ENCODE measurements at places on chromosomes 2 and 18.

- DNase-seq, result peak; percentile 2
Measured at GRCh38 chr2:240619506-240620148, 5.7 kb upstream of the GPR35 start.

DNA sequence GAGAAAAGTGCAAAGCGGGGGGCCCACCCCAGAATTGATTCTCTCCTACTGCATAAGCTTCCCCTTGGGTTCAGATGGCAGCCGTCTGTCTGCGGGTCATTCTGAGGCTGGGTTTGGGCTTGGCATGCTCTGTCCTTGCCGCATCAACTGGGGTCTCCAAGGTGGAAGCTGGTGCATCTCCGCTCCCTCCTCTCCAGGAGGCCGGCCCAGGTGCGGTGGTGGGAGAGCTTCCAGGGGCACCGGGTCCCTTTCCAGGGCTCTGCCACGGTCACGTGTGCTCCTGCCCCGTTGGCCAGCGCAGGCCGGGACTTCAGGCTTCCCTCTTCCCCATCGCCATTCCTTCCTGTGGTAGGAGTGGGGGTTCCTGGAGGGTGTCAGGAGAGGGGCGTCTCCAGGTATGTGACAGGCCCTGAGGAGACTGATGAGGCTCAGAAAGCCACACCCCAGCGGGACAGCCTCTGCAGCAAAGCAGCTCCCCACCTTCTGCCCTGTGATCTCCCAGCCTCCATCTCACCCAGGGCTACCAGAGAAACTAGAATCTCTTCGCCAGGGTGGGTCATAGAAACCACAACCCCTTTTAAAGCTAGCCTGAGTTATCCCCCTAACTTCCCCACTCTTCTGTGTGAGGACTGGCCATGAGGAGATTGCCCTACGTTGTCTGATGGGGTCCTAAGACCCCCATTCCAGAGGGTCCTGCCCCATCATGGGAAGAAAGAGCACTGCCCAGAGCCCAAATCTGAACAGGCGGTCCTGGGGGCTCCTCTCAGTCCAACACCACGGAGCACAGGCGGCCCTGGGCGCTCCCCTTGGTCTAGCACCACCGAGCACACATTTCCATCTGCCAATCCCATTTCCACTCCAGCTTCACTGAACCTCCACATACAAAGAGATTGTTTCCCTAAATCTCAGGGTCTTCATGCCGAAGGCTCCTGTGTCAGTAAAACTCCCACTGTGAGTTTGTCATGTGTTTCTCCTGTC, 76.6 kb downstream of the SLC66A2 start:
- no peak for DNase-seq

DNA sequence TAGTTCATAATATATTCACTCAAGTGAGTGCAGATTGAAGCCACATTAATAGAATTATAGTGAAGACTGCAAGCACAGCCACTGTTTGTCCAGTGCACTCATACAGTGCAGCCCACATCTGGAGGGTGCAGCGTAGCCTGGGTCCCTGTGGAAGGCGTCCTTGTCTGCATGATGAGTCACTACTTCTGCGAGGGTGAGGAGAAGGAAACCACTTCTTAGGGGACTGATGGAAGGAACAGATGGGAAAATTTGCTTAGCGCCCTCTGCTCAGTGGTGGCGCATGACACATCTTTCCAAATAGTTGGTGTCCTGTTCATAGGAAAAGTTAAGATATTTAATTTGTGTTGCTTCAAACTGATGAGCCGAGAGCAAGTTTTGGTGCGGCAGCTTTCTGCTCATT, 330.4 kb upstream of the SMIM21 start:
- no peak for DNase-seq

DNA sequence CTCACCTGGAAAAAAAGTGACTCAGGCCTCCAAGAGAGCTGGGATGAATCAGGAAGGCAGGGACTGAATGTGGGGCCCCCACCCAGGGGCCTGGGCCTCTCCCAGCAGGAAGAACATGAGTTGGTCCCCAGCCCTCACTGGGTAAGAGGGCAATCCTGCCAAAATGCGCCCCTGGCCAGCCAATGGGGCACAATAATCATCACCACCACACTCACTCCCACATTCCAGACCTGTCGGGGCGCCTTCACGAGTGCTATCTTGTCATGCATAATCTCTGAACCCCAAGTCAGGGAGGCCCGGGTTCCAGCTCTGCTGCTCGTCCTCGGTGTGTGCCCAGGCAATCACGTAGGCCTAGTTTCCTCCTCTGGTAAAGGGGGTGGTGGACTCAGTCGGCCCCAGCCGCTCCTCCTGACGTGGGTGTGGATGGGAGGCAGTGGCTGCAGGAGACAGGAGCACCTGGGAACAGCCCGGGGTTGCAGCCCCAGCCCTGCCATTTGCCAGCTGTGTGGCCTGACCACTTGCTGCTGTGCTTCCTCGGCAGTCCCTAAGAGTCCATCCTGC, 115.1 kb downstream of the CYP26B1 start:
- DNase-seq, result no peak

- DNase-seq, result no peak
Measured at GRCh38 chr2:71531522-71532047, 78.2 kb downstream of the DYSF start.

DNA sequence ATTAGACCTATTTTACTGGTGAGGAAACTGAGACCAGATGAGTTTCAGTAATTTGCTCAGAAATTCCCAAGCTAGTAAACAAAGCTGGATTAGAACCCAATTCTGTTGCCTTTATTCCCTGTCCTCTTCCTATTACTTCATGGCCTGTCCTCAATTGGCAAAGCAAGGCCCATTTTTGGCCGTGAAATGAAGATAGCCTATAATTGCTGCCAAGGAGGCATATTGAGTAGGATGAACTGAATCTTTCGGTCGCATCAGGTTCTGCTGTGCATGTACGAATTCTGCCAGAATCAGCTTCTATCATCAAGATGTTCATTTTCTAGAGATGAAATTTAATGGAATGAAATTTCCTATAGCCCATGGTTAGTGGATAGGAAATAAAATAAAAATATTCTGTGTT, 1485.2 kb upstream of the PIK3C3 start:
- DNase-seq, result no peak

DNA sequence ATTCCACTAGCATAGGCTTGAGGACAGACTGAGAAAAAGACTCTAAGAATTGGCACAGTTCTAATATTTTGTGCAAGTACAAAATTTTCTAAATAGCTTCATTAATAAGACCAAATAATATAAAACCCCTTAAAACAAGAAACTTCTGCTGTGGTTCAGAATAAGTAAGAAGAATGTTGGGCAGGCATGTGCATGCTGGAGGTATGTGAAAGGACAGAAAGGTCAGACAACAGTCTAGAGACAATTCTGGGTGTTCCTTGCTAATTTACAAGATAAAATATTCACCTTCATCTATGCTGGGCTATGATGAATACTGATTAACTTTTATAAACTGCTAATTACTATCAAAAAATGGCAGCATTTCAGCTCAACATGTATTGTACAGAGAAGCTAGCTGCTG, 14.9 kb downstream of the CEBPZOS start:
- no peak for DNase-seq

DNA sequence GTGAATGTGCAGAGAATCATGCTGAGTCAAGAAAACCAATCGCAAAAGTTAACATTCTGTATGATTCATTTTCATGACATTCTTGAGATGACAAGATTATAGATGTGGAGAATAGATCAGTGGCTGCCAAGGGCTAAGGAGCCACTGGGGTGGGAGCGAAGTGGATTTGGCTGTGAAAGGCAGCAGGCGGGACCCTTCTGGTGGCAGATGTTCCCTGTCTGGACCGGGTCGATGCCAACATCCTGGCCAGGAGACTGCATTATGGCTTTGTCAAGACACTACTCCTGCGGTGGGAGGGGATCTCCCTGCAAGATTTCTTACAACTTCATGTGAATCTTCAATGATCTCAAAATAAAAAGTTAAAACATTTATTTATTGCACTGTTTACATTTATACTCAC, 427.9 kb downstream of the GALR1 start:
- DNase-seq, result no peak

DNA sequence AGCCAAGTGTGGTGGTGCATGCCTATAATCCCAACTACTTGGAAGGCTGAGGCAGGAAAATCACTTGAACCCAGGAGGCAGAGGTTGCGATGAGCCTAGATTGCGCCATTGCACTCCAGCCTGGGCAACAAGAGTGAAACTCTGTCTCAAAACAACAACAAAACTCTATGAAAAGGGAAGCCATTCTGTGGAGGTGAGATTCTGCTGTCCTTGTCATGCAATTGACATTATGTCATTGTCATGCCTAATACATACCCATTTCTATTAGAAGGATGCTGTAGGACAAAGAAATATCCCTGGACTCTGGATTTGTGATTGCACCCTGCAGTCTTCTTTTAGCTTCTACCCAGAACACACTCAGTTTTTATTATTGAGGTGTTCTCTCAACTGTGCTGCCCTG, 8.6 kb downstream of the RASGRP3 start:
- no peak for DNase-seq

GRCh38 chr2:228023619-228024018, 152.2 kb downstream of the DAW1 start:
- DNase-seq, result no peak

DNA sequence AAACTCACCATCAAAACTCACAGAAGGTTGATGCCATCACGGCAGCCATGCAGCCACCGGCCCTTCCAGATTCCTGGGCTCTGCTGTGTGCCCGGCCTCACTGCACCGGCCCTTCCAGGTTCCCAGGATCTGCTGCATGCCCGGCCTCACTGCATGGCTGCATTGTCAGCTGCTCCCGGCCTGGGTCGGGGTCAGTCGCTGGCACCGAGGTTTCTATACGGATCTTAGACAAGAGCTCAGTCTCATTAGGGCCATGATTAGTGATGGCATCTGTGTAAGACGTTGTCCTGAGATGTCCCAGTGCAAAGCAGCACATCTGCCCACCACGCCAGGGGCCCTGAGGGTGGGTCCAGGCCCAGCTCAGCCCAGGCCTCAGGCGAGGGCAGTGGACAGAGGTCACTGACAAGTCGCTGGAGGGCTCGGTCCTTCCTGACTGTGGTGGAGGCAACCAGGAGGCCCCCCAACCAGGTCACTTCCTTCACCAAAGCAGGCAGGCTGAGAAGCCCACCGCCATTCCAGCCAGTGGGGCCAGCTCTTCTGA, 29.4 kb downstream of the TMEM18 start:
- DNase-seq, result no peak

DNA sequence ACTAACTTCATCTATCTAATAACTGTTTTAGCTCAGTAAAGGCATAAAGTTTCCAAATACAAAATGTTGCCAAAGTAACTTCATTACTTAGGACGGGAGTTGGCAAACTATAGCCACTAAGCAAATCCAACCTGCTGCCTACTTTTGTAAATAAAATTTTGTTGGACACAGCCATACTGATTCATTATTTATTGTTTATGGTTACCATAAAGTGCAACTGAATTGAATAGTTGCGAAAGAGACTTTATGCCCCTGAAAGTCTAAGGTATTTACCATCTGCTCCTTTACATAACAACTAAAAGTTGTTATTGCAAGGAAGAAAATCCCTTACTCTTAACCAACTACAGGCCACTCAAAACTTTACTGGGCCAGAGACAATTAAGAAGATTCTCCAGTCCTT, 256.7 kb upstream of the RBBP8 start:
- DNase-seq, result no peak

DNA sequence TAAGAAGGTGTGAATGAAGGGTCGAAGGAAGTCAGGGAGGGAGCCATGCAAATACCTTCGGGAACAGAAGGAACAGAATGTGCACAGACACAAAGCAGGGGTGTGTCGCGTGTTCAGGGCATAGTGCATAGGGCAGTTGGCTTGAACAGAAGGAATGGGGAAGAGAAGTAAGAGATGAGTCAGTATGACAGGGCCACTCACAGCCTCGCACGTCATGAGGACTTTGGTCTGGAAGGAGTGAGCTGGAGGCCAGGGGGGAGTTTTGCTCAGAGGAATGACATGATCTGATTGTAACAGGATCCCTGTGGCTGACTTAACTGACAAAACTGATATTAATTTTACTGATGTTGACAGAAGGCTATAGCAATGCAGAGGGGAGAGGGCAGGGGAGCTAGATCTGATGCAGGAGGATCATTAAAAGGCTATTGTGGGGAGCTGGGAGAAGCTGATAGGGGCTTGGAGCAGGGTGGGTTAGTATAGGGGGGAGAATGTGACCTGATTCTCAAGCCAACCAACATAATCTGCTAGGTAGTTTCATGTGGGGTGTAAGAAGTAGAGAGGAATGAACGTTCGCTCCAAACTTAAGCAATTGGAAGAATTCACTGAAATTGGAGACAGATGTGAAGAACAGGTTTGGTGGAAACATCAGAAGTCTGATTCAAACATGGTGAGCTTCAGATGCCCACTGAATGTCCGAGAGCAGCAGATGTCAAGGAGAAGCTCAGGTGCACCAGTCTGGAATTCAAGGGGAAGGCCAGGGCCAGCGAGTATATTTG, 60.4 kb upstream of the COPS8 start:
- DNase-seq, result no peak

DNA sequence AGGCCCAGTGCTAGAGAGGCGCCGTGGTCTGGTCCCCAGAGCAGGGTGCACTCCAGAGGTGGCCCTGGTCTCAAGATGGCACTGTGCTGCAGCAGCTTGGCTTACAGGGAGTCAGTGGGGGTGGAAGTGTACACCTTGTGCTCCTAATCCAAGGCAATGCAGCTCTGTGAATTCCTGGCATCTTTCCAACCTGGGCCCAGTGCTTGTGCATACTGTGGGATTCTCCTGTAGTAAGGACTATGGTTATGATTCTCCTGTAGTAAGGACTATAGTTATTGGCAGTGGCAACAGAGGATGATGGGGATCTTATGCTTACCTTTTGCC, 616.7 kb upstream of the REG3G start:
- DNase-seq, result no peak

DNA sequence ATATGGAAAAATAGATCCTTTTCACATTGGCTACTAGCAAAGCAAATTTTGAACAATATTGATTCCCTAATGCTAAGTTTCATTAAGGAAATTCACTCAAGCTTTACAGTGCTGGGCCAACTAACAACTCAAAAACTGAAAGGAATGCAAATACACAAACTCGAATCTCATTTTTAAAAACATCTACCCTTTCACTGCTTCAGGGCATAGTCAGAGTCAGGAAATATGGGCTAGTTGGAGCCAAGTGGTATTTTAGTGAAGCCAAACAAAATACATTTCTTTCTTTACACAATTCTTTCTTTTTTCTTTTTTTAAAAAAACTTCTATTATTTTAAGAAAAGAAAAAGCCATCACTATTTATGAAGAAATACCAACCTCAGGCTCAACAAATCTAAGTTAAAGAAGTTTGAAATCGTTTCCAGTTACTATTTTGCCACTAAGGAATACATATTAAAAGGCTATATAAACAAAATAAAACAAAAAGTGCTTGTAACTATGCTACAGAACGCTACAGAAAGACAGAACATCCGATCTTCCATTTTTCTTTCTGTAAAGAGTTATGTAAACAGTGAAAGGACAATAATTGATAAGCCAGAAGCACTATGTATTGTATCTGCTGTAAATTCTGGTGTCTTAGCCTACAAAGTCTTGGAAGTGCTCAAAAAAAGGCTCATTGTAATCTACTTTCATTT, 113.6 kb upstream of the STK17B start:
- DNase-seq, result no peak

DNA sequence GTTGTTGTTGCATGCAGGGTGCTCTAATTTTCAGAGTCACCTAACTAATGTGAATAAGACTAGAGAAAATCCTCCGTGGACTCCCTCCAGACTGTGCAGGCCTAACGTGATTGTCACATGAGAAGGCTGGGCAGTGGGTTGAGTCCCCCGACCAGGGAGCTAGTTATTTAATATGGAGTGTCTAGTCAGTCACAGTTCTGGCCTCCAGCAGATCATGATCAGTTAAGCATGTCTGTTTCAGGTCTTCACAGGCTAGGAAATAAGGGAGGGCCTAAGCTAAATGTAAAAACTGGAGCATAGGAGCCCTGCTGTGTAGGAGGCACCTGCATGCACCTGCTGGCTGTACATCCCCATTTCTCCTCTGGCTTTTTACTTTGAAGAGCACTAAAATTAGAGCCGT, 86.8 kb downstream of the PRPF40A start:
- no peak for DNase-seq

GRCh38 chr2:18762667-18763066, 173.3 kb upstream of the NT5C1B start:
- DNase-seq, result no peak
